Endothelial cell of umbilical vein (primary cell): ENCODE measurements at places on chromosomes 2 and 18. TPM values are rescaled to one million over a fixed set of nuclear protein-coding genes. Genes with fewer than 3 reads are reported as not detected.

DNA sequence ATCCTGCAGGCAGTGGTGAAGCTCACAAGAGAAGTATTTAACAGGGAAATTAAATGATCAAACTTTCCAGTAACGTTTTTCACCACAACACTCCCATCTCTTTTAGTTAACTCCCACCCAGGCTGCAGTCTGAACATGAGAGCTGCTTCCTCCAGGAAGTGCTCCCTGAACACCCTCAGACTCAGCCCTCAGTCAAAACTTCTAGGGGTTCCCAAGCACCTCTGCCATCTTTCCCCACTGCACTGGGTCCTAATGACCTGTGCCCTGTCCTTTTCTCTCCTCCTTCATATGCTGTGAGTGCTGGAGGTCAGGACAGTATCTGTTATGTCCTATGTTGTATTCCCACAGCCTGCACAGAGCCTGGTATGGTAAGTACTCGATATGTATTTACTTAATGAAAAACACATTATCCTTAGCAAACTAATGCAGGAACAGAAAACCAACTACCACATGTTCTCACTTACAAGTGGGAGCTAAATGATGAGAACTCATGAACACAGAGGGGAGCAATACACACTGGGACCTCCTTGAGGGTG, 49.2 kb upstream of the ASPRV1 start:
- DNase-seq: no peak

- DNase-seq: peak; percentile 60
Measured at GRCh38 chr2:144320491-144320890, 199.4 kb downstream of the ZEB2 start.

GRCh38 chr2:241574911-241575623, 16.5 kb downstream of the BOK start:
- DNase-seq: no peak

GRCh38 chr2:197092431-197092830, 165.9 kb upstream of the PGAP1 start:
- DNase-seq: no peak

DNA sequence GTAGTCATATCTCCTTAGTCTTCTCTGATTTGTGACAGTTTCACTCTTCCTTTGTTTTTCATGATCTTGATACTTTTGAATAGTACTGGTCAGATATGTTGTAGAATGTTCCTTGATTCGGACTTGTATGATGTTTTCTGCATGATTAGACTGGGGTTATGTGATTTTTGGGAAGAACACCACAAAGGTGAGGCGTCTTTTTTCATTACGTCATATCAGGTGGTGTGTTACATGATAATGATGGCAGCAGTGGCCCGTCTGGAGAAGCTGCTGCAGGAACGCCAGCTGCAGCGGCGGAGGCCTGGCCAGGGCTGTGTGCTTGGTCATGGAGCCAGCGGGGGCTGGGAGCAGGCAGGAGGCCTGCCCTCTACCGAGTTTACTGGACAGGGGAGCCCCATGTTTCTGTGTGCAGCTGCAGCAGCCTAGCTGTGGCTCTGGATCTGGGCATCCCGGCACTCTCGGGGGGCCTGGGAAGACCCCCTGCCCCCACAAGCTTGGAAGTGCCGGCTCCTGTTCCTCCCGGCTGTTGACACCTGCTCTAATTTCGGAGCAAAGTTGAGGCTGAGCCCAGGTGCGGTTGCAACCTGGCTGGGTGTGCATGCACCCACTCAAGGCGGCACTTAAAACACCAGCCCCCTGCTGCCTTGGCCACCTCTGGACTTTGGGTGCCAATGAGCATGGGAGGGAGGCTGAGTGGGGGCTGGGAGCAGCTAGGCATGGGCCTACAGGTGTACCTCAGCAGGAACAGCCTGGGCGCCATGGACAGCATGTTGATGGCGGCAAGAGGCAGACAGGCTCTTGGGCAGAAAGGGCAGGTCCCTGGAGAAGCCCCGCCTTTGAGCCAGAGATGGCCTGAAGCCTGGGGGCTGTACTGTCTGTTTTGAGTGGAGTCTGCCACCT, 26.1 kb downstream of the SLC4A10 start:
- DNase-seq: no peak

DNA sequence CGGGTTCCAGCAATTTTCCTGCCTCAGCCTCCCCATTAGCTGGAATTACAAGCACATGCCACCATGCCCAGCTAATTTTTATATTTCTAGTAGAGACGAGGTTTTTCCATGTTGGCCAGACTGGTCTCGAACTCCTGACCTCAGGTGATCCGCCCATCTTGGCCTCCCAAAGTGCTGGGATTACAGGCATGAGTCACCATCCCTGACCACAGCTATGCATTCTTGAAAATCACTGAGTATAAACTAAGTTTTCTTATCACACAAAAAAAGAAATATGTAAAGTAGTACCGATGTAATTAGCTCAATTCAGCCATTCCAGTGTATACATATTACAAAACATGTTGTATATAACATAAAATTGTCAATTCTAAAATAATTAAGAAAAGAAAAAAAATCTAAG, 232.7 kb downstream of the MBD2 start:
- DNase-seq: no peak

- no peak for DNase-seq
Measured at GRCh38 chr2:27184115-27184514, 27.7 kb upstream of the ATRAID start.

GRCh38 chr18:24065906-24066305, 51.4 kb downstream of the TTC39C start:
- DNase-seq: no peak

GRCh38 chr2:99096728-99097127, 44.8 kb upstream of the C2orf15 start:
- DNase-seq: no peak

The IL1A gene
- 0.25 and 0.29 TPM in 2 replicates for polyA plus RNA-seq

- DNase-seq: peak; percentile 61
Measured at GRCh38 chr2:101518578-101519492, 43.9 kb upstream of the RFX8 start.

DNA sequence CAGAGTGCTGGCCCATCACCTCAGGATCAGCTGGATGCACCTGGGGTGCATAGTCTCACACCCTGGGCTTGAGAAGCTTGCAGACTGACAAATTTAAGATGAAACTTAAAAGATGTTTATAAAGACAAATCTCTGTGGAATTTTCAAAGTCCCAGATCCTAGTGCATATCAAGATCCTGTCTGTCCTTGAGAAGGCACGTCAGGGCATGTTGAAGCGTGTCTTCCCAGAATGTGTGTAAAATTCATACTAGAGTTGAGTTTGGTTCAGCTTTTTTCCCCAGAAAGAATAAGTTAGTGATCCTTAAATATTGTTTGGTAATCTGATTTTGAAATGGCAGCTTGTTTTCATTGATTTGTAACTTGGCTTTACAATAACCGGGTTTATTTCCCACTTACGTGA, 27.5 kb downstream of the INSIG2 start:
- no peak for DNase-seq

- DNase-seq: no peak
Measured at GRCh38 chr2:181742361-181742760, 62.0 kb upstream of the NEUROD1 start.

DNA sequence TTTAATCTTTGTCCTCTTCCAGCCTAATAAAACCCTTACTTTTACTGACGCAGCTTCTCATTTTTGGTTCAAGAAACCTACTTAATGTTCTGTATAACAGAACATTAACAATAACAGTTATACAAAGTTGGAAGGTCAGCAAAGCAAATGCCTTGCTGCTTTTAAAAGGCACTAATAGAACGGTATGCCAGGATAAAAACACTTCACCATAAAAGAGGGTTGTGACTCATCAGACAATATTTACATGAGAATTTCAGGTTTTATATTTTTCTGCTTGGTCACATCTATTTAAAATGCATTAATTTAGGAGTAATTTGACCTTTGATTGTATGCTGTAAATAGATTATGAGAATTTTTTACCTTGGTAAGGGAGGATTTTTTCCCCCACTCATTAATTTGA, 3.0 kb downstream of the KLHL41 start:
- peak; percentile 6 for DNase-seq

The THAP4 gene
- 45.4 and 51.2 TPM in 2 replicates for polyA plus RNA-seq

DNA sequence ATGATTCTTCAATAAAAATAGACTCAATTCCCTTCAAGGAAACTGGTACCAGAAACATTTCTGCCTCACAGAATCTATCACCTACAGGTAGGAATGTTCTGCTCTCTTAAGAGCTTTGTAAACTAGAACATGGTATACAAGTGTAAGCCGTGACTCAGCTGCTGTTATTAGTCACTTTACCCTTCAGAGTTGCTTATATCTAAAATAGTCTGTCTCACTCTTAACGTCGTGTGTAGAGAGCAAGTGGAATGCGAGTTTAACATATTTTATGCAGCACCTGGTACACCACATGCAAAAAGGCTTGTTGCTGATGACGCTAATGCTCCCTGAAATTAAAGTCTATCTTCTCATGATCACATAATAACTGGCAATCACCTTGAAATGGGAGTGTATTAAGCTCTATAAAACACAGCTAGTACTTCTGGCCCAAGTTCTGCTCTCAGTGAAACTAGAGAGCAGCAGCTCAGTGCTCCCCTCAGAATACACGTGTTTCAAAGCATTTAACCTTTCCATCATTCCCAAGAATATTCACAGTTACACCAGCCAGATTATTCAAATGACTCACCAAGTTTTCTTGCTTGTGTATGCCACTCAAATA, 420.0 kb downstream of the ZEB2 start:
- DNase-seq: peak; percentile 73

DNA sequence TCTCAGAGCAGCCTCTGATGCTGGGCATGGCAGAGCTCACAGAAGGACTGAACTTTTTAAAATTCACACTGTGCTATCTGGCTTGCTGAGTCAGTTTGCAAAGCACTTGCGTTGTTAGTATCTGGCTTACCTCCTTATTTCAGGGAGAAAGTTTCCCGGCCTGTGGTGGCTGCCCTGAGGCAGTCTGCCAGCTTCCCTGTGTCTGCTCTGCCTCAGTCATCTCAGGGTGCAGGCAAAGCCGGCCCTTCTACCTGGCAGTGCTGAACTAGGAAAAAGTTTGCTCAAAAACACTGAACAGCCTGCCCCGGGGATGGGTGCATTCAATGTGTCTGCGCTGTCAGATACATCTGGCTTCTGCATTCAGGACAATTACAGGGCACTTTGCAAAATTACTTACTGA, 90.2 kb upstream of the UXS1 start:
- no peak for DNase-seq

- no peak for DNase-seq
Measured at GRCh38 chr2:139165041-139165440, 384.9 kb upstream of the NXPH2 start.

The CXCR4 gene
- polyA plus RNA-seq: 42.2 and 43.0 TPM in 2 replicates

- no peak for DNase-seq
Measured at GRCh38 chr2:129400826-129401225, 578.6 kb upstream of the RAB6C start.

DNA sequence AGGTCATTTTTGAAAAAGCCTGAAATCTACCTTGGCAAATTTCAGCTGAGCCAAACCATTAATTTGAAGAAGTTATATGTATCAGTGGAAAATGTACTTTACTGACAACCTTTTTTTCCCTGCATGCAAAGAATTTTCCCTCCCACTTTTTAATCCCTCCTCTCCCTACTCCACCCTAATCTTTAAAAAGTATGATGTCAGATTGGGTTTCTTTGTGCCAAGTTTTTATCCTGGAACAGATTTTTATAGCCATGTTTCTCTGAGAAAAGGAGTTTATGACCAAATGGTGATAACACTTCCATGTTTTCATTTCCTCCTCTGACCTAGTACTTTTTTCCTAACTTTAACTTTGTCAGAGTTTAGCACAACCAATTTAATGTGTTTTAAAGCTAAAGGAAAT, 250.3 kb upstream of the FOSL2 start:
- DNase-seq: peak; percentile 38

GRCh38 chr2:103788951-103789350, 1027.1 kb downstream of the TMEM182 start:
- DNase-seq: no peak

GRCh38 chr2:196162586-196163175, 8.7 kb downstream of the STK17B start:
- DNase-seq: no peak

DNA sequence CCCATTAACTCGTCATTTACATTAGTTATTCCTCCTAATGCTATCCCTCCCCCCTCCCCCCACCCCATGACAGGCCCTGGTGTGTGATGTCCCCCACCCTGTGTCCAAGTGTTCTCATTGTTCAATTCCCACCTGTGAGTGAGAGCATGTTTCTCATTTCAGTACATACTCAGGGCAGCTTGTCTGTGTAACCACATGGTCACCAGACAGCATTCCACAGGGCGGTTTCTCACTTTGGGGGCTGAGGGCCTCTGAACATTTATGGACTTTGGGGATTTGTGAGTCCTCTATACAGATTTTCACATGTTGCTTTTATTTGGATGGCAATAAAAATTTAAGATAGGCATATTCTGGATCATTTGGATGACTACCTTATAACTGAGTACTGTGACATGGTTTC, 84.0 kb downstream of the LYPD6B start:
- no peak for DNase-seq
